ENCODE measurements at places on chromosomes 7 and 10.

- DNase-seq, result no peak
These were observed 61.4 kb upstream of the NME8 start for GRCh38 chr7:37786741-37787569.

- no peak for DNase-seq
These were observed 8.4 kb downstream of the TMEM140 start for GRCh38 chr7:135156290-135156689.

DNA sequence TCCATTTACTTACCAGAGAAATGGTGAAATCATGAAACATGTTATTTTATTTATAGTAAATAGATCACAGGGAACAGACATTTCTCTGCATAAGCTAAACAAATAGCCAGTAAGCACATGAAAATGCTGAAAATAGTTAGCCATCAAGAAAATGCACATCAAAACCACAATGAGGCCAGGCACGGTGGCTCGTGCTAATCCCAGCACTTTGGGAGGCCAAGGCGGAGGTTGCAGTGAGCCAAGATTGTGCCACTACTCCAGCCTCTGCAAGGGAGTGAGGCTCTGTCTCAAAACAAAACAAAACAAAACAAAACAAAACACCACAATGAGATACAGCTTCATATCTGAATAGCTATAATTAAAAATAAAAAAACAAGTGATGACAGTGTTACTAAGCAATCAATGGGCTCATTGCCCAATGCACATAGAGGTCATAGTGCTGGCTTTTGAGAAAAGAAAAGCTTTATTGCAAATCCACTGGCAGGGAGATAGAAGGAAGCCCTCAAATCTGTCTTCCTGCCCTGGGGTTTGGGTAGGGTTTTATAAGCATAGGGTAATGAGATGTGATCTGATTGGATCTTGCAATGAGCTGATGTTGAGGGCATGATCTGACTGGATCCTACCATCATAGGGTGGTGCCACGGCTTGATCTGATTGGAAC is 16.2 kb downstream of the CSTF2T start:
- no peak for DNase-seq

- DNase-seq, result no peak
These were observed 141.5 kb downstream of the LRRN3 start for GRCh38 chr7:111232249-111233084.

DNA sequence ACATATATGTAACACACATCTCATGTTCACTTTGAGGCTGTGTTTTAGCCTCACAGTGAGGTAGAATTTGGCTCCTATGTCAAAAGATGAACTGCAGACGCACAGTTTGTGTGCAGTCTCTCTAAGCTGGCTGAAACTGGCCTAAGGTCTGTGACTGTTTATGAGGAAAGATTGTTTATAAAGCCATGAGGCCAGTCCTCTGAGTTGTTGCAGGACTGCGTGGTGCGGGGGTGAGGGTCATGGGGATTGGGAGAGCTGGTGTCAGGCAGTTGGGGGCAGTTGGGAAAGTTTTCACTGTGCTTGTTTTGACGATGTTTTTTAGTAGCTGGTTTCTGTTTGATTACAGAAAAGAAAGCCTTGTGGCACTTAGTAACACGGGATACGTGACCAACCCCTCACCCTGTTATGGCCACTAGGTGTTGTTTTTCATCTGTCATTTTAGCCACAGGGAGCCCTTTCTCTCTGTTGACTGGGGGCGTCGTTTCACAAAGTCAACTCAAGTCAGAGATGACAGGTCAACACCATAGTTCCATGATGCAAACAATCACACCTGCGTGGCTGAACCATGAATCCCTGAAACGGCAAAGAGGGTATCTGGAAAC is 310.9 kb downstream of the CCDC3 start:
- no peak for DNase-seq

DNA sequence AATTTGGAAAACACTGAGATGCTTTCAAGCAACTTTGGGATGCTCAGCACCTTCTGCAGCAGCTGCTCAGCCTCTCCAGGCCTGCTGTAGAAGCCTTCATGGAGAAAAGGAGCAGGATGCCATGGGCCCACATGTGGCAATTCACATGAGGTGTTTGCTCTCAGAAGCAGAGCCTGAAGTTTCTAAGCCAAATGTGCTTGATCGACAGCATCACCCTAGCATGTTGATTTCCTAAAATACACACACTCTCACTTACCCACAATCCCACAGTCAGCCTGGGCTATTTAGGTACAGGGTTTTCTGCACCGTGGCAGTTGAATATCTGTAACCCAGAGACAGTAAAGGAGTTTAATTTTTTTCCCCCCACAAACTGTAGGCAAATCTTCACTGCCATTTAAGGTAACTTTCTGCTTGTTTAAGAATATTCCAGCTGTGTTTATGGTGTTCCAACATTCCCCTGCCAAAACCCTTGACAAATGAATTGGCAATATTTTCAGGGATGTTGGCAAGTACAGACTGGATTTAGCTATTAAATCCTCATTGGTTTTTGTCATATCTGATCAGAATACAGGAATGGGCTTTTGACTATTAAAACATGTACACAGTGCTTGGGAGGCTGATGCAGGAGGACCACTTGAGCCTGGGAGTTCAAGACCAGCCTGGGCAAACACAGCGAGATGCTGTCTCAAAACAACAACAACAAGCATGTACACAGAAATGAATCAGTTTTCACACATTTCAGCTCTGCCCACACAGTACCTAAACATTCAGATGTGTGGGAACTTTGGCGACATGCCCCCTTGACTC is 244.2 kb downstream of the CELF2 start:
- DNase-seq, result no peak

DNA sequence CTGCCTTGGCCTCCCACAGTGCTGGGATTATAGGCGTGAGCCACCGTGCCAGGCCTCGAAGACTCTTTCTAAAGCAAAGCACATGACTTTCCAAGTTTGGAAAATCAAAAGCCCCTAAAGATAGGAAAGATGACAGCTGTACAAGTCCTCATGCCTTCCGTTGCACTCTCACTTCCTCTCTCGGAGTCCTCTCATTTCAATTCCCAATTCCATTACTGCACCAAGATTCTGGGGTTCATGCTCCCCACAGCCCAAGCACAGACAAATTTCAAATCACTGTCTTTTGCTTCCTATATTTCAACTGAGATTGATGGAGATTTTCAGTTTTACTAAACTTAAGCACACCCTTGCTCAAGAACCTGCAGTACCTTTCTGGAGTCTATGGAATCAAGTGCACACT is 10.9 kb upstream of the PLAU start:
- DNase-seq, result no peak

- no peak for DNase-seq
These were observed 386.4 kb downstream of the SUGCT start for GRCh38 chr7:40520986-40521738.

DNA sequence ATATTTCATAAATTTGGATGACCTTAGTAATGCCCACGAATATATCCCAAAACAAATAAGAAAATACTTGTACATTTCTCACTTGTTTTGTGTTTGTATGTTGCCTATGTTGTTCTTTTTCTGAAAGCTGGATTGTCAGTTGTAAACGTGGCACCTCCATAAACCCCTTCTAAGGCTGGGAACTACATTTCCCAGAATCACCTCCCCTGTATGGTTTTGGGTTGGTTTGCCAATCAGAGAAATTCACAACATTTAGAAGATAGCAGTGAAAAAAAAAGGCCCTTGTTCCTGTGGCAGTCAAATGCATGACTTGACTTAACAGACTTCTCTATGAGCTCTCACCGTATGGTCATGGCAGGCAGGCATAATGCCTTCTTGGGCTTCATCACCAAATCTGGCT is 676.3 kb upstream of the STEAP1 start:
- DNase-seq, result no peak

DNA sequence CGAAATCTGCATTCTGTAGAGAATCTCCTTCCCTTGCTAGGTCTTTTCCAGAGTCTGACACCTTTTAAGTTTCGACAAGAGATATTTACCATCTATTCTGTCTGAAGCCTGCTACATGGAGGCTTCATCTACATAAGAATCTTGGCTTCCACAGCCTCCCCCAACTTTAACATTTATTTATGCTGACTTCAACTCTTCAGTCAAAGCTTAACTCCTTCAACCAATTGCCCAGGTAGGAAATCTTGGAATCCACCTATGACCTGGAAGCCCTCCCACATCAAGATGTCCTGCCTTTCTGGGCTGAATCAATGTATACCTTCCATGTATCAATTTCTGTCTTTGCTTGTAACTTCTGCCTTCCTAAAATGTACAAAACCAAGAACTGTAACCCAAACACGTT is 54.7 kb downstream of the MINPP1 start:
- DNase-seq, result no peak

GRCh38 chr7:26673271-26673670 is 191.1 kb downstream of the SKAP2 start:
- no peak for DNase-seq

- DNase-seq, result no peak
These were observed 489.1 kb upstream of the CELF2 start for GRCh38 chr10:10528563-10528910.

GRCh38 chr10:113751181-113751732 is at the start of gene PLEKHS1:
TSS of gene PLEKHS1 (plus strand) at chr10:113751682. CDS start at chr10:113755278, 3,596 bp downstream.
- no peak for DNase-seq

DNA sequence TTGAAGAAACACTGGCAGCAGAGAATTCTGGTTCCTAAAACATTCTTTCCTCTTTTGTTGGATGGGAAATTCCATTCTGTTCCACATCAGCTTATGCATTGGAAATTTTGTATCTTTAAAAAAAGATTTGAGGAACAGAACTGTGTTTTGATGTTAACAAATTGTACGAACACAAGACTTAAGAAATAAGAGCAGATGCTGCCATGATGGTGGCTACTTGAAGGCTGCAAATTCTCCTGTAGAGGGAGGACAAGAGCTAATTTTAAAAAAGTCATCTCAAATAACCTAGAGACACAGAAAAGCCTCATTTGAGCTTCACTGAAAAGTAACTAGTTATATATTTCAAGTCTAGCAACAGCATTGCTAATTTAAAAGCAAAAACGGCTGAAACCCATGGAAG is 29.8 kb downstream of the NDUFB2 start:
- DNase-seq, result no peak

DNA sequence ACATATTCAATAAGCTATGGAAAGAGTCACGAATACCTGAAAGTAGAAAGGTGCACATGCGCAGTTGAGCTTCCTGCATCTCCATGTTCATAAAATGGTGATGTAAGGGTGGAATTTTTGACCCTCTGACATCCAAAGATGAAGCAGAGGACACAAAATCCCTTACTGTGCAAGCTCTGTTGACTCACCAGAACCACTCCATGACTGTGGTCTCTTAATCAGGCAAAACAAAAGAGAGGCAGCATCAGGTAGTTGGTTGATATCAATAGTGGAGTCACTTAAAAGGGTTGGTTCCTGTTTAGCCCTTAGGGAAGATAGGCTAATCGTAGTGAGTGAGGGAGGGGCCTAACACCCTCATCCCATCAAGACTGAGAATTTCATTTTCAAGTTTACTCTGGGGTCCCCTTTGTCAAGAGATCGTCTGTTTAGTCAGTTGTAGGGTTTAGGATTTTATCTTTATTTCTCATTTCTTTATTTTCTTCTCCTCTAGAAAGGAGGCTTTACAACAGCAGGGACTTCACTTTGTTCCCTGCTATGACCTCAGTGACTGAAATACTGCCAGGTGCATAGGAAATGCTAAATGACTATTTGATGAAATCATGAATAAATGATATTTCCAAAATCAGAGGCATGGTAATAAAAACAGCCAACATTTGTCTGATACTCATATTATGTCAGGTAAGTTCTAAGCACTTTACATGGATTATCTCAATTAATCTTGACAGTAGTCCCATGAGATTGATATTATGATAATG is 98.1 kb downstream of the CD36 start:
- DNase-seq, result no peak

DNA sequence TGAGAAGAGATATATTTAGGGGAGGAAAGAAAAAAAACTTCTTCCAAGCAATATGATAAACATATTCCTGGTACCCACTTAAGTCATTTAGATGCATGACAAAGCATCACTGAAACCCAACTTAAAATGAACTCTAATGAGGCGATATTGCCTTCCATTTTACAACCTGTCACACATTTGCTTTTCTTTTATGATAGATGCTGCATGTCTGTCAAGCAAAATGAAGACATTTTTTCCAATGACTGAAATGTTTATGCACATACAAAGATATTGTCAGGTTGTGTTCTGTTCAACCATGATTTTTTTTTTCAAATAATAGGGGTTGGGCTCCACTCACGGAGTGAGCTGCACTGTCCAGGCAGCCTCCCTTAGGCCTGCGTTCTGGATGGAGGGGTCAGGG is 894.4 kb downstream of the SORCS3 start:
- no peak for DNase-seq

DNA sequence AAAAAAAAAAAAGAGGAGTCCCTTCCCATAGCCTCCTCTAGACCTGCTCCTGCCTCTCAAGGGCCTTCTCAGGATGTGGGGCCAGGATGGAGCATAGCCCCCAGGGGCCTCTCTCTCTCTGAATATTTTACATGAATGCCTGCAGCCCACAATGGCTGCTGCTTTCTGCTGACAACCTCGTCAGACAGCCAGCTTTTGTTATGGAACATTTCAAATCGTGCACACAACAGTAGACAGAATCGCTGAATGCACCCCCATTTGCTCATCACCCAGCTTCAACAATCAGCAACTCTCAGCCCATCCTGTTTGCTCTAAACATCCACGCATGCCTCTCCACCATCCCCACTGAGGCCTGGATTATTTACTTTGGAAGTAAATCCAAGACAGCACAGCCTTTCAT is 5.4 kb downstream of the PLAC9 start:
- no peak for DNase-seq

GRCh38 chr7:129101746-129102145 is 42.8 kb upstream of the TSPAN33 start:
- no peak for DNase-seq

GRCh38 chr10:43706166-43706565 is 57.5 kb upstream of the ZNF32 start:
- no peak for DNase-seq

GRCh38 chr10:10845185-10845584 is 172.5 kb upstream of the CELF2 start:
- no peak for DNase-seq

- DNase-seq, result no peak
These were observed 961 bp downstream of the SCRN1 start for GRCh38 chr7:29988424-29989256.

DNA sequence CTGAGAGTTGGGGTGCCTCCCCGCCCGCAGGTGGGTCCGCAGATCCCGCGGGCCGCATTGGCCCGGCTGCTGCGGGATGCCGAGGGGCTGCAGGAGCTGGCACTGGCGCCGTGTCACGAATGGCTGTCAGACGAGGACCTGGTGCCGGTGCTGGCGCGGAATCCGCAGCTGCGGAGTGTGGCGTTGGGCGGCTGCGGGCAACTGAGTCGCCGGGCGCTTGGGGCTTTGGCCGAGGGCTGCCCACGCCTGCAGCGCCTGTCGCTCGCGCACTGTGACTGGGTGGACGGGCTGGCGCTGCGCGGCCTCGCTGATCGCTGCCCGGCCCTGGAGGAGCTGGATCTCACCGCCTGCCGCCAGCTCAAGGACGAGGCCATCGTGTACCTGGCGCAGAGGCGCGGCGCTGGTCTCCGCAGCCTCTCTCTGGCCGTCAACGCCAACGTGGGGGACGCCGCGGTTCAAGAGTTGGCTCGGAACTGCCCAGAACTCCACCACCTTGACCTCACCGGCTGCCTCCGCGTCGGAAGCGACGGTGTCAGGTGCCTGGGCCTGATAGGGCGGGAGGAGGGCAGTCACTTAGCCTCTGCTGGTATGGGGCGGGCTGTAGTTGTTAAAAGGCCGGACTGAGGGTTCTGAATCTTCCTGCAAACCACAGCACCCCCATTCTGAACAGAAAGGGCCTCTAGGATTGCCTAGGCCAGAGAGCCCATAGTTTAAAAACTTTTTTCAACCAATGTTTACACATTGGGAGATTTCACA is 1.3 kb downstream of the FBXL15 start:
- DNase-seq, result no peak

All from stimulated activated CD8-positive, alpha-beta memory T cell treated with anti-CD3 and anti-CD28 coated beads, Interleukin-2, amount 100 ng/mL, for 1 hour (primary cell).